ENCODE measurements at places on chromosomes 1 and 21.
A peak's percentile ranks its signal among the peaks of the same experiment; 100 is the strongest.

DNA sequence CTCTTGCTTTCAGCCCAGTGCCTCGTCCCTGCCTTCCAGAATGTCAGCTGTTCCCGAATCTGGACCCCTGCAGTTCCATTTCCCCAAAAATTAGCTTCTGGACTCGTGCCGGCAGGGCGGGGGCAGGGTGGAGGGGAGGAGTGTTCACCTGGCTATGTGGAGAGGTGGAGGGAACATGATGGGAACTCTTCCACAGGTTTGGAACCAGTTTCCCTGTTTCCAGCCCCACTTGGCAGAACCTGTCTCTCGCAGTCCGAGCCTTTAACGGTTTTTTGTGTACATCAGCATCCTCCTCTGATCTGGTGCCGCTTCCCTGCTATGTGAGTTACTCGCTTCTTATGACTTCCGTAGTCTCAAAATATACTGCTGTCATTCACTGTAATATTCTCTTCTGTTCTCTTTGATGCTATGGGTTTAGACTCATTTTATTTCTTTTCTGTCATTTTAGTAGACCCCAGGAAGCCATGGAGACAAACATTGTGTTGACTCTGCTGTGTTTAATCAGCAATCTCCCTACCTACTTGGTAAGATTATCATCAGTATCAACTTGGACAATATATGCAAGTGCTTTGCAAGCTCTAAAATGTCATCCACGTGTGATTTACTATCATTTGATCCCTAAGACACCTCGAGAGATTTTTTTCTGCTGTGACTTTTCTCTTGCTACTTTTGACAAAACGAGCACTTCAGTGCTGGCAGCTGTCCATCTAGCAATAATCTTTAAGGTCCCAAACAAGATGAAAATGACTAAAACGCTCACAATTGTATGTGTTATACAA lies 33.3 kb upstream of the HNRNPU start:
- no peak for DNase-seq

GRCh38 chr1:48107516-48107915 lies 110.3 kb upstream of the TRABD2B start:
- DNase-seq = peak; percentile 14

GRCh38 chr1:59332983-59333382 lies 36.1 kb downstream of the FGGY start:
- peak; percentile 60 for DNase-seq

- DNase-seq = peak; percentile 28
Observed at GRCh38 chr1:202237052-202237451, 43.5 kb downstream of the LGR6 start.

- no peak for DNase-seq
Observed at GRCh38 chr1:74396462-74396861, 115.9 kb downstream of the LRRC53 start.

DNA sequence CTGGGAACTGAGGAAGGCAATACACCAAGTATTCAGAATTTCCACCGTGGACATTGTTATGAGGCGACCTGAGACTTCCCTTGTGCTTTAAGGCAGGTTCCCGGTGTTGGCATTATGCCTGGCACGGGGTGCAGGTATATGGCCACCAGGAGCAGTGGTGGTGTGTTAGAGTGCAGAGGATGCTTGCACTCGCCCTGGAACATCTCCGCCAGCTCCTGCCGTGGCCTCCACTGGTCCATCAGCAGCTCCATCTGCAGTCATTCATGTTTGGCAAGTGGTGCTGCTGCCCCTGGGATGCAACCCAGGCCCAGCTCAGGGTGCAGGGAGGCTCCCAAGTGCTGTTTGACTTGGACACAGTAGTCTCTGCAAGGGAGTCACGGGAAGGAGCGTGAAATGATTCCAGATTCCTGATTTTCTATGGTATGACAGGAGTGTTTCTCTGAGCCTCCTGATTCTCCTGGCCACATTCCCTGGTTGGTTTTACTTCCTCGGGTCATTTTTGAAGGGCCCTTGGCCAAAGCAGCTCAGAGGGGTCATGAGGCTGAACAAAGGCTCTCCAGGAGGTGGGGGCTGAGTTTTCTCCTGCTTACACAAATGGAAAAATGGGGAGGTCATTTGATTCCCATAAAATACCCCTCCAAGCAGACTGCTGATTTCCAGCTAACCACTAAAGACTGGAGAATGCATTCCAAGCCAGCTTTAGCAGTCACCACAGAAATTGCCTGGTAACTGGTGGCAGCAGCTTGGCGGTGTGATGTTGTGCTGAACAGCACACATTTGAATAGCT lies 60.4 kb upstream of the PSEN2 start:
- DNase-seq = peak; percentile 38

DNA sequence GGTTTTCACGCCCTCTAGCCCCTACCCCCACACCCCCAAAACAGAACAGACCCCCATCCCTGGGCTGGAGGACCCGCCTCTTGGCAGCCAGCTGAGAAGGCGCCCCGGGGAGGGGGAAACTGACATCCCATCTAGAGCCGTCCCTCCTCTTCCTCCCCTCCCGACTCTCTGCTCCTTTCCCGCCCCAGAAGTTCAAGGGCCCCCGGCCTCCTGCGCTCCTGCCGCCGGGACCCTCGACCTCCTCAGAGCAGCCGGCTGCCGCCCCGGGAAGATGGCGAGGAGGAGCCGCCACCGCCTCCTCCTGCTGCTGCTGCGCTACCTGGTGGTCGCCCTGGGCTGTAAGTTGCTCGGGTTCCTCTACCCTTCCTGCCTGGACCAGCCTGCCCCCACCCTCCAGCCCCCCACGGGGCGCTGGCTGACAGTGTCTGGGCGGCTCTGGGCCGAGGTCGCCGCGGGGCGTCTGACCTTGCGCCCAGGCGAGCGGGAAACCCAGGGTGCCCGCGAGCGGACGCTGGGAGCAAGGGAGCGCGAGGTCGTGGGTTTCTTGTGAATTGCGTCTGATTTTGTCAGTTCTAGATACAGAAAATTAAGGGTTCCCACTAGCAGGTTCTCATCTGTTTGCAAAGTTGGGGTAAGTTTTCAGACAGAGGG lies 618 bp downstream of the JAM2 start:
- DNase-seq = peak; percentile 23

DNA sequence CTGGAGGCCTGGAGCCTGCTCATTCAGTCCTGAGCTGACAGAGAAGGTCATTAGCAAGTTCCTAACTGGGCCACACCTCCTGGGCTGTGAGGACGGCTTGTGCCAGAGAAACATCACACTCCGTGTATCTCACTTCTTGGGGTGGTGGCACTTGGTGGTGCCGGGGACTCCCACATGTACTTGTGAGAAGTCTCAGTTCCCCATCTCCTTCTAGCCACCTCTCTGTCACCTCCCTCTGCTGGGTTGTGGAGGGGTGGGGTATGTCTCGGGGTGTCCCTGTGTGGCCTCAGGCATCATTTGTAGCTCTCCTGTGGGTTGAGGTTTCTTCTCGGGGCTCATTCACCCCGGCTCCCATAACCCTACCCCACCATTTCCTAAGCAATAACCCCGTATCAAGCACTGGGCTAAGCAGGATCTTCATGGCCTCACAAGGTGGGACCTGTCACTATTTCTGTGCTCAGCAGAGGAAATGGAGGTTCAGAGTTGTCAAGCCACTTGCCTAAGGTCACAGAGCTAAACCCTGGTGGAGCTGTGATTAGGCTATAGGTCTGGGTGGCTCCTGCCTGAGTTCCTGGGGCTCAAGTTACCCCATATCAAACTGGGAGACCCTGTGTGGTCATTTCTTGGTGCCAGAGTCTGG lies 62.5 kb downstream of the UBIAD1 start:
- DNase-seq = no peak

GRCh38 chr1:48841966-48842365 lies 65.3 kb upstream of the BEND5 start:
- DNase-seq = no peak

- DNase-seq = no peak
Observed at GRCh38 chr1:22327411-22327810, 124.2 kb upstream of the ZBTB40 start.

DNA sequence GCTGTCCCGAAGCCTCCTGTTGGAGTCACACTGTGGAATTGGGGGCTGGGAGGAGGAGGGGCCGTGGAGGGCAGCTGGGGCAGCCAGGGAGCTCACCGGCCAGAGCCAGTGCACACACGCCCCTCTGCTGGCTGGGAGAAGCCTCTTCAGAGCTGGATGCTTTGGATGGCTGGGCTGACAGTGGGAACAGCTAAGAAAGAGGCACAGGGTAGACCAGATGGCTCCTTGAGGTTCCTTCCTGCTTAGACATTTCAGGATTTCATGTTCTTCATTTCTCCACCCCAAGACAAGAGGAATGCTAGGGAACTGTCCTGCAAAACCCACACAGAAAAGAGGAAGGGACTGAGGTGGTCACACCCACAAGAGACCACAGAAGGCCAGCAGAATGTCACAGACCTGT lies 254.8 kb upstream of the VAMP3 start:
- peak; percentile 22 for DNase-seq

DNA sequence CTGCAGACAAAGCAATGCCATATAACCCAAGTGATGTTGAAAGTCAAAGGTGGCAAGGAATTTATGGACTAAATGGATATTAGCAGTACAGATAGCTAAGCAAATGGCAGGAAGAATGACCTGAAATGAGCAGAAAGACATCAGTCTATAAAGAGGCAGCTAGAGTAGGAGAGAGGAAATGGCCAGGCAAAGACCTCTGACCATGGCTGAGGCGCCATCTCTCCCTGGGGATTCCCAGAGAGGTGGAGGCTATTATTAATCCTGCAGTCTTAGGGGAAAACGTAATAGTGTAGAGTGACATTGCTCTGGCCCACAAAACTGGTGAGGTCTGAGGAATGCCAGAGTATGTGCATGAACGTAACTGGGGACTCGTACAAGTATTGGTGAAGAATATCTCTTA lies 563.6 kb upstream of the PRMT6 start:
- DNase-seq = no peak

- DNase-seq = peak; percentile 69
Observed at GRCh38 chr1:119475866-119476439, 31.1 kb upstream of the HSD3B1 start.

- no peak for DNase-seq
Observed at GRCh38 chr1:44588551-44589210, 85.6 kb downstream of the TMEM53 start.

- no peak for DNase-seq
Observed at GRCh38 chr1:183125279-183125999, 60.6 kb upstream of the LAMC2 start.

GRCh38 chr1:16420424-16421118 lies 16.7 kb downstream of the SPATA21 start:
- DNase-seq = no peak

GRCh38 chr1:6180707-6181311 lies 688 bp upstream of the CHD5 start:
- DNase-seq = no peak
